NCI-H187 (cell line): ENCODE measurements at places on chromosomes 16 and 17.

DNA sequence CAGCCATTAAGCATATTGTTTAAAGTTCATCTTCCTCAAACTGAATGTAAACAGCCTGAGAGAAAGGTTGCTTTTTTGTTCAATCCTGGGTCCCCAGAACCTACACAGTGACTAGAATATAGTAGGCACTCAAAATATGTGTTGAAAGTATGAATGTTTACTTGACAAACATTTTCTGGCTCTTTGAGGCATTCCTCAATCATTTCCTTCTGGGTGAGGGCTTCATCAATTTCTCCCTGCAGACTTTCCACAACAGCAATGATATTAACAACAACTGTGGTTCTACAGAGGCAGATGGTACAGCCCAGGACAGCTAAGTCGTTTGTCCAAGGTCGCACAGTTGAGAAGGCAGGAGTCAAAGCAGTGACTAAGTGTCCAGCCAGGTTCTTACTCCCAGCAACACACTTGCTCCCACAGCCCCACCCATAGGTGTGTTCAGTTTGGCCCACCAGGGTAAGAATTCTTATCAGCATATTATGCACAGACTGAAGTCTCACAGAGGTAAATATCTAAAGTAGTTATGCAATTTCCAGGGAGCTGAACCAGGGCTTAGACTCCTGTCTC lies 61.1 kb downstream of the HS3ST3B1 start:
- DNase-seq, result no peak

- DNase-seq, result no peak
These were observed 63.8 kb downstream of the GSG1L start for GRCh38 chr16:27999687-28000086.

DNA sequence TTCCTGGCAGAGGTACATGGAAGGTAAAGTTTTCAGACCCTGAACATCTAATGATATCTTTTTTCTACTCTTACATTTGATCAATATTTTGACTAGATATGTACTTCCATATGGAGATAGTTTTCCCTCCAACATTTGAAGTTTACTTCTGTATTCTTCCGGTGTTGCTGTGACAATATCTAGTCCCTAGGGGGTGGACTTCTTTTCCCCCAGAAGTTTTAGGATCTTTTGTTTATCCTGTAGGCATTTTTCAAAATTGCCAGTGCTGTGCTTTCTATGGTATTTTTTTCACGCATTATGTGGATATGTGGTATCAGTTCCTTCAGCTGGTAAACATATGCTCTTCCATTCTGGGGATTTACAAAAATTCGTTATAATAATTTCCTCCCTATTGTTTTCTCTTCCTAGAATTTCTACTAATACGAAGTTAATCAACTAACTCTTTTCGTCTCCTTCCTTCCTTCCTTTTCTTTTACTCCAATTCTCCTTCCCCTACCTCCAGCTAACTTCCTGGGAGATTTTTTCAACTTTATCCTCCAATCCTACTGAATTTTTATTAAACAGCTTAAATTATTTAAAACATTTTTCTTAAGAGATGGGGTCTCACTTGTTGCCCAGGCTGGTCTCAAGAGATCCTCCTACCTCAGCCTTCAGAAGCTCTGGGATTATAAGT lies 26.1 kb upstream of the ZNHIT3 start:
- no peak for DNase-seq

GRCh38 chr17:18377437-18378204 lies at the start of gene EVPLL:
Gene EVPLL, plus strand, starts transcription at chr17:18377778. Its CDS starts 3,160 bp downstream, at chr17:18380938.
- no peak for DNase-seq

DNA sequence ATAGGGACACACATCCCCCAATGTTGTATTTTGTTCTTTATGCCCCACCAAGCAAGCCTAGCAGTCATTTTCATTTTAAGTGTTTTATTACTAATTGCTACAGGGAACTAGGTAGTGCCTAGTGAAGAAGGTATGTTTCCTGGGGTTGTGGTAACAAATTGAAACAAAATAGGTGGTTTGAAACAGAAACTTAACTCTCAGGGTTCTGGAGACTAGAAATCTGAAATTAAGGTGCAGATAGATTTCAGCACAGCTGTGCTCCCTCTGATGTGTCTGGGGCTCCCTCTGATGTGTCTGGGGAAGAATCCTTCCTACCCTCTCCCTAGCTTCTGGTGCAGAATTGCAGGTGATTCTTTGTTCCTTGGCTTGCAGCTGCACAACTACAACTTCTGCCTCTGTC lies 390.1 kb downstream of the ZFHX3 start:
- DNase-seq, result no peak

DNA sequence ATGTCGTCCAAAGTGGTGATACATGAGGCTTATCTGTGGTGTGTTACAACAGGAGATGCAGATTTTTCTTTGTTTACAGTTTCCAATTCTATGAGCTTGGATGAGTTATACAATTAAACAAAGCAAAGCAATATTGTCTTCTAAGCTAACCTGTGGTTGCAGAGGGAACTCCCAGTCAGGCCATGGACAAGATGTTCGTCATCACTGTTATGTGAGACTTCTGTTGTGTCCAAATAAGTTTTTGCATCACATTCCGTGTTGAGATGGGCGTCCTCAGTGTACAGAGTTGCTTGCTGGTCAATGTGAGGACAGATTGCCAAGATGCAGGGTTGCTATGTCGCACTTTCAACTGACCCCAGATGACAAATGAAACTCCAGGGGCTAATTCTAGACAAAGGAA lies 189.3 kb downstream of the IRF8 start:
- DNase-seq, result no peak

GRCh38 chr17:28749516-28750177 lies 5.8 kb downstream of the TRAF4 start:
- no peak for DNase-seq

DNA sequence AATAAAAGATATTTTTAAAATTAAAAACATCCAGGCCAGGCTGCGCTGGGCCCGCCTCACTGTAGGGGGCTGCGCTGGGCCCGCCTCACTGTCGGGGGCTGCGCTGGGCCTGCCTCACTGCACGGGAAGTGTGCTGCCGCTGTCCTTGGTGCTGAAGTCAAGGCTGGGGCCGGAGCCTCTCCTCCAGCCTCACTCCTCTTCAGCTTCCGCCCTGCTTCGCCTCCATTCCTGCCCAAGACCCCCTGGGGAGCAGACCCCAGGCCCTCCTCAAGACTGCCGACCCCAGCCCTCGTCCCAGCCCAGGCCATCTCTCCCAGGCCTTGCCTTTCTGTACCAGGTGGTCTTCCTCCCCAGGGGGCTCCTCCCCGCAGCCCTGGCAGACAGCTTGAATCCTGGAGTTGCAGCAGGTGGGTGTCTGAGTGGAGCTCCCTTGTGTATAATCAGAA lies 26.2 kb downstream of the ENDOV start:
- DNase-seq, result no peak

GRCh38 chr16:12315330-12316136 lies 339.0 kb downstream of the SNX29 start:
- no peak for DNase-seq

GRCh38 chr17:69066482-69066881 lies 5.8 kb upstream of the ABCA9 start:
- no peak for DNase-seq

DNA sequence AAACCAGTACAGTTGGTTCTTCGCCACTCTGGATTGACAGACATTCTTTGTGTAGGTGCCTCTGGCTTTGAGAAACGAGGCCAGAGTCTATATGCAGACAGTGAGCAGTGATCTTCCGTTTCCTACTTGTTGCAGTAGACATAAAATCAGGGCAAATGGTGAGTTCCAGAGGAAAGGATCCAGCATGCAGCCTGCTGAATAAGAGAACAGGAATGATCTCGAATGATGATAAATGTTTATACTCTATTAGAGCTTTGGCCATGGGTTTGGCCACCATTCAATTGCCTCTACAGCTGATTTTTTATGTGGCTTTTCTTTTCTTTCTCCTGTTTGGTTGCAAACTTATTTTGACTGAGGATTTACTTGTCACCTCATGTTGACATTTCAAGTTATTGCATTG lies 286.7 kb downstream of the IRX3 start:
- no peak for DNase-seq

- no peak for DNase-seq
These were observed 7.3 kb upstream of the TSPOAP1 start for GRCh38 chr17:58335779-58336455.

GRCh38 chr16:9824200-9825068 lies 357.8 kb downstream of the GRIN2A start:
- DNase-seq, result no peak

DNA sequence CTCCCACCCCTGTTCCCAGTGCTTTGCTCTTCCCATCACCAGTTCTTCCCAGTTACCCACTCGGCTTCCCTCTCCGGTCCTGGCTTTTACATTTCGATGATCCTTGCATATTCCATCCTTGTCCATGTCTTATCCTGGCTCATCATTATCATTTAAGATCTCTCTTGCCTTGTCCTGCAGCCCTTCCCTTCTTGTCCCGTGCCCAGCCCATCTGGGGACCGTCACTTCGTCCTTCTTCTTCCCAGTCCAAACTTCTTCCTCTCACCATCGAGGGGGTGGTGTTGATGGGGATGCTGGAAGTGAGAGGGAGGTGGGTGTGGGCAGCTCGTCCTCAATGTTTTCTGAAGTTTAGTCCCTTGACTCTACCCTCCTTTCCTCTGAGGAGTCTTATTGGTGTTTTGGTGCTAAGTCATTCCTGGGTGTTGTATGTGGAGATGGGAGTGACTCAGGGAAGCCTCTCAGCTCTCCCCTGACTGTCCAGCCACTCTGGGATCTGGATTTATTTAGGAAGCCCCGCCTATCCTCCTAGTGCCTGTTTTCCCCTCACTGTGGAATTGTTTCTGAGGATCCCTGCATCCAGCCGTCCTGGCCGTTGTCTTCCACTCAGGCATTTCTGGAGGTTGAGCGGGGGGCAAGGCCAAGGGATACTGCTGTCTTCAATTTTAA lies 975 bp downstream of the SNX29 start:
- DNase-seq, result no peak

- no peak for DNase-seq
These were observed 44.2 kb downstream of the NEUROD2 start for GRCh38 chr17:39563476-39563875.

DNA sequence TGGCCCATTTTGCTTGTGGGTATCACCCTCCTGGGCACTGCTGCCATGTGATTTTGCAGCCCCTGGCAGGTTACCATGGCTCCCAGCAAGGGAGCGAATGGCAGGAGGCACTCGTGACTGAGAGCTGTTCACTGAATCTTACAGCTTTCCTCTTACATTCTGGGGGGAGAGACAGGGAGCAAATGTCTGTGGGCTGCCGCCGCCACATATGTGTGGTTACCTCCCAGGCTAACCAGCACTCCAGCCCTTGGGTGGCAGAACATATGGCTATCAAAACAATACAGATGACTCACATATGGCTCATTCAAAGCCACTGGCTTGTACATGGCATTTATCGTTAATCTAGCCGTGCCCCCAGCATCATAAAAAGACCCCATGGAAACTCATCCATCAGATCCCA lies 19.8 kb downstream of the GTF3C1 start:
- no peak for DNase-seq
